Activated T-cell treated with anti-CD3 and anti-CD28 coated beads for 4 hours (primary cell): ENCODE measurements at places on chromosomes 7 and 10.

DNA sequence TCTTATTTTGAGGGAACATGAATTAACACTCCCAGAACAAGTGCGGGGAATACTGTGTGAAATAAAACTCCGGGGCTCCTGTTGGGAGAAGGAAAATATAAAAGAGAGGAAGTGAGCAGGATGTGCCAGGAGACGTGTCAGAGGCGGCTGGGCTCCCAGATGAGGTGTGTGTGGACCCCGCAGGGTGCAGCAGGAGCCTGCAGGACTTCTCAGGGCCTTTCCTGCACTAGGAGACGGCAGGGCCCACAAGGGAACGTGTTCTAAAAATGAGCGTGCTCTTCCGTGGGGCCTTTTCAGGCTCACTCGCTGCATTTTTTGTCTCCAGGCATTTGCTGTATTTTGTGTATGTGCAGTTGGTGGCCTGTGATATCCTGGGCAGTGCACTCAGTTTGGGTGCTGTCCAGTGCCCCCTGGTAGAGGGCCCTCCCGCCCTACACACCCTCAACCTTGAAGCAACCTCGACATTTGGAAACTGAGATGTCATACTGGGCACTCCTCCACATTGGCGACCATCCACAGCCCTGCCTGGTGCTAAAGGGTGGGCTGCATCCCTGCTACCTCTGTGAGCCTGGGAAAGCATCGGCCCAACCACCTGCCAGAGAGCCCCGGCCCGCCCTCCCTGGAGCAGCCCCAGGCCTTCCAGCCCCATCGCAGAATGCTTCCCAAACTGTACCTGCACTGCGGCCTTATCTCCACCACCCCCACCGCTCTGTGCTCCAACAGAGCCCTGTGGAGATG is 35.2 kb upstream of the EN2 start:
- DNase-seq: no peak

DNA sequence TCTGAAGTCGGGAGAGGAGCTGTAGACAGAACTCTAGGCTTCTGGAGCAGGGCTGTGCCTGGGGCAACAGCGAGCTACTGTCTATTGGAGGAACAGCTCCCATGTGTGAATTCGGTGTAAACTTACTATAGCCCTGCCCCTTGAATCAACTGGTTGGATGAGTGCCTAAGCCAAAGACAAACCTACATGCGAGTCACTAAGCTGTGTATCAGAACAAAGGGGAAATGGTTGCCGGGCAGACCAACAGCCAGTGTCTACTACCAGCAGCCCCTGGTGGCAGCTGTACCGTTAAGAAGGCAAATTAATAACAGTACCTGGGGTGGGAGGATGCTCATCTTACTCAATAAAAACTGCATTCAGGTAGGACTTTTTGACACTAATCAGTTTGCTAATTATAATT is 343.6 kb downstream of the ACTR3B start:
- DNase-seq: no peak

- peak; percentile 72 for DNase-seq
Measured at GRCh38 chr7:50359995-50360925, 55.7 kb downstream of the IKZF1 start.

DNA sequence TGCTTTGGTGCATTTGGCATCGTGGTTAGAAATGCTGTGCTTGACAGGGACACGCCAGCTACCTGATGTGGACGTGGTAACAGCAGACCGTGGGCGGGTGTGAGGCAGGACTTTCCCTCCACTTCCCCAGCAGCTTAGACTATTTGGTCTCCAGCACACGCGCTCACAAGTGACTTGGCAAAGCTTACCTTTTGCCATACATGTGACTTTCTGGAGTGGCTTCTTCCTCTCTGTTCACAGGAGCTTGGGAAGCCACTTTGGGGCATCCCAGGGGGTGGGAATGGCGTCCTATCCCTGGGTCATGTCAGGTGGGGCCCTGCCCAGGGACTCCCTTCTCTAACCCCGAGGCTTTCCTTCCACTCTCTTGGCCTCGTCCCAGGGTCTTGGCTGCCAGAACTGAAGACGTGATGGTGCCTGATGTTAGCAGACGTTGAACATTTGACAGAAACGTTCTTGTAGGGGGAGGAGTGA is 228.7 kb upstream of the KLF6 start:
- no peak for DNase-seq

DNA sequence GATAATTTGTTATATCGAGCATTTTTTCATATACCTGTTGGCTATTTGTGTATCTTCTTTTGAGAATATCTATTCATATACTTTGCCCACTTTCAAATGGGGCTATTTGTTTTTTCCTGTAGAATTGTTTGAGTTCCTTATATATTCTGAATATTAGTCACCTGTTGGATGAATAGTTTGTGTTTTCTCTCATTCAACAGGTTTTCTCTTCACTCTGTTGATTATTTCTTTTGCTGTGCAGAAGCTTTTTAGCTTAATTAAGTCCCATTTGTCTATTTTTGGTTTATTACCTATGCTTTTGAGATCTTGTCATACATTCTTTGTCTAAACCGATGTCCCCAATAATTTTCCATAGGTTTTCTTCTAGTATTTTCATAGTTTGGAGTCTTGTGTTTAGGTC is 65.3 kb downstream of the VTI1A start:
- DNase-seq: no peak

DNA sequence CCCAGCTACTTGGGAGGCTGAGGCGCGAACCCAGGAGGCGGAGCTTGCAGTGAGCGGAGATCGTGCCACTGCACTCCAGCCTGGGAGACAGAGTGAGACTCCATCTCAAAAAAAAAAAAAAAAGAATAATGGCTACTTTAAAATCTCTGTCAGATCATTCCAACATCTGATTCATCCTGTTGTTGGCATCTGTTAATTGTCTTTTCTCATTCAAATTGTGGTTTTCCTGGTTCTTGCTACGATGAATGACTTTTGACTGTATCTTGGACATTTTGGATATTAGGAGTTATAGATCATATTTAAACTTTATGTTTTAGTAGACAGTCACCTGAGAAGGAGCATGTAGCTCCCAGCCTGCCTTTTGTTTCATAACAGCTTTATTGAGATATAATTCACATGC is 8.5 kb downstream of the TPST1 start:
- DNase-seq: no peak

GRCh38 chr7:82615527-82615926 is 171.9 kb upstream of the CACNA2D1 start:
- no peak for DNase-seq

DNA sequence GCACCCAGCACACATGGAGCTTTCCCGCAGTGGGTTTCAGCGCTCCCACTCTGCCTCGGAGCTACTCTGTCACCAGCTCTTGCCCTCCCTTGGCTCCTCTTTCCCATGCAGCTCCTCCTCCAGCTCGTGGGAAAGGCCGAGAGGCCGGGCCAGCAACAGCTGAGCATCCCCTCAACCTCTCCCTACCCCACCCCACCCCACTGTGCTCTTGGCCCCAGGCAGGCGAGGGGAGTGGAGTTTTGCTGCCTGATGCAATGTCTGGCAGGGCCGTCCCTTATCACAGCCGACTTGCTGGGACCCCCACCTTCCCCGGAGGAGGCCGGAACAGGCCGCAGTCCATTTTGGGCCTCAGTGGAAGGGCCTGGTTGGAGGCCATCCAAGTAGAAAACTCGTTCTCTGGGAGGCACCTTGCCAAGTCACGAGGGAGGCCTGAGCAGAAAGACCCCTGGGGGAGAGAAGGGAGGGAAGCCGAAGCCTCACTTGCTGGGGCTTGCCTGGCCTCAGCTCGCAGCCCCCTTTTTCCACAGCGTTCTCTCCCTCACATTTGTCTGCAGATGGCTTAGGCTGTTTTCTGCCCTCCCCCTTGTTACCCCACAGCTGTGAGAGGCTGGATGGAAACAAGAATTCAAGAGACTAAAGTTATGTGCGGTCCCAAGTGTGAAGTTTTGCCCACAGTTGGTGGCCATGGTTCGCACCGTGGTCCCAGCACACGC is 35.3 kb downstream of the CHST3 start:
- DNase-seq: no peak

GRCh38 chr10:127186813-127187212 is 9.6 kb downstream of the INSYN2A start:
- DNase-seq: no peak

DNA sequence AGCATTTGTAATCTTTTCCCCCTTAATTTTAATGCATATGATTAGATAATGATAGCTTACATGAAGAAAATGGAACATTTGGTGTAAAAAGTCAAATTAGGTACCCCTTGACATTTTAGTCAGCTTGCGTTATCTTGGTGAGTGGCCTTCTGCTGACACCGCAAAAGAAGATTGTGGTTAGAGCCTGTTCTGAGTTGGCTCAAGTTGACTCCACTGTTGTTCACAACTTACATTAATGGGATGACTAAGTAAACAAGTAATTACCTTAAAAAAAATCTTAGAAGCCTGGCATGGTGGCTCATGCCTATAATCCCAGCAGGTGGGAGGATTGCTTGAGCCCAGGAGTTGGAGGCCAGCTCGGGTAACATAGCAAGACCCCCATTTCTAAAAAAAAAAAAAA is 24.2 kb downstream of the TRRAP start:
- DNase-seq: no peak

DNA sequence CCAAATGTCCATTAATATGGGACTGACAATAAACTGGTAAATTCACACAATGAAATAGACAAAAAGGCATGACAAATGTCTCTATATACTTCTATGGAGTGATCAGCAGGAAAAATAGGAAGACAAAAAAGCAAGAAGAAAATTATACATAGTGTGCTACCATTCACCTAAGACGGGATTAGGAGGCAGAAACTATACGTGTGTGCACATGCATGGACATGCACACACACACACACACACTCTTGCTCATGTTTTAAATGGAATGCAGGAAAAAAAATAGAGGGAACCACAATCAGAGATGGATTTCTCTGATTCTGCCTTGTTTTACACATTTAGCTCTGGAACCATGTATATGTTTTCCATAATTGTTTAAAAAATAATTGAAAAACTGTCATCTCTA is 119.0 kb downstream of the ZFAND4 start:
- DNase-seq: no peak

DNA sequence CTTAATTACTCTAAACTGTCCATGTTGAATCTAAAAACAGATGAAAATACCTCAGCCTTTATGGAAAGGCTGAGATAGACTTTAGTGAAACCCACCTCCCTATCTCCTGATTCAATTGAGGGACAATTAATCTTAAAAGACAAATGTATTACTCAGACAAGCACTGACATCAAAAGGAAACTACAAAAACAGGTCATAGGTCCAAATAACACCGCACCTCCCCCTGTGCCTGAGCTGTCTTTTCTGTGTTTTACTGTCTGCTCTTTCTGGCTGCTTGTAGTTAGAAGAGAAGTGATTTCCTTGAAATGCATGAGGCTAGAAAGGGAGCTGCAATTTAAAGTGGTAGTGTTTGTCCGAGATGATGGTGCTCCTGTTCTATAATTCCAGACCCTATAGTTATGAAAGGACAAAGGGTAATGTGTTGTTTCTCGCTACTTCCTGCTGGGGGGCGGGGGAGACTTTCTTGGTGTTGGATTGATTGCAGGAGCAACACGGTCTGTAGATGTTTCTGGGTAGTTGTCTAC is 16.0 kb downstream of the AKR1C8 start:
- DNase-seq: no peak

DNA sequence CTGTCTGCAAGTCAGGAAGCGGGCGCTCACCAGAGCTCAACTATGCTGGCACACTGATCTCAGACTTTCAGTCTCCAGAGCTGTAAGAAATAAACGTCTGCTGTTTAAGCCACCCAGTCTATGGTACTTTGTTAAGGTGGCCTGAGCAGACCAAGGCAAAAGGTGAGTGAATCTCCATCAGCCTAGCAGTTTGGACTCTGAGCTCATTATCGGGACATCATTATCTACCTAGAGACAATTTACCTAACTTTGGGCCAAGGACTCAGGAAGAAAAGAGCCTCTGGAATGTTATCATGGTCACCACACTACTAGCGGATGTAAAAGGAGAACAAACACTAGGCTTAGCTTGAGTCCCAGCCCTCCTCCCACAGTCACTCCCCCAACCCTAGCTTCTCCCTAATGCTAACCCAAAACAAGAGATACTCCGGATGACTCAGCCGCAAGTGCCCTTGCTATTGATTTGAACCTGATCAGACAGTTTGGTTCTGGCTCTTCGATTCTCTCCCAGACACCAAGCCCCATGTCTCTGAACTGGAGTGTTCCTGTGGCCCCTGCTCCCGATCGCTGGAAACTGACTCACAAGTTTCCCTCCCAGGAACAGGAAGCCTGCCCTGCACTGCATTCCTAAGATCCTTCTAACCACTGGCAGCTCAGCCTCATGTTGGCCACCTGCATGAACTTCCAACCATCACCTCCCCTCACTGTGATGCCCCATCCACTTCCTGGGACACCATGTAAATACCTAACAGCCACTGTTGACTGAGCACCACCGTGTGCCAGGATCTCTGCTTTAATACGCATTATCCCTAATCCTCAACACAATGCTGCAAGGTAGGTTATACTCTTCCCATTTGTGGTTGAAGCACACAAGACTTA is 34.5 kb downstream of the CREB3L2 start:
- DNase-seq: no peak

DNA sequence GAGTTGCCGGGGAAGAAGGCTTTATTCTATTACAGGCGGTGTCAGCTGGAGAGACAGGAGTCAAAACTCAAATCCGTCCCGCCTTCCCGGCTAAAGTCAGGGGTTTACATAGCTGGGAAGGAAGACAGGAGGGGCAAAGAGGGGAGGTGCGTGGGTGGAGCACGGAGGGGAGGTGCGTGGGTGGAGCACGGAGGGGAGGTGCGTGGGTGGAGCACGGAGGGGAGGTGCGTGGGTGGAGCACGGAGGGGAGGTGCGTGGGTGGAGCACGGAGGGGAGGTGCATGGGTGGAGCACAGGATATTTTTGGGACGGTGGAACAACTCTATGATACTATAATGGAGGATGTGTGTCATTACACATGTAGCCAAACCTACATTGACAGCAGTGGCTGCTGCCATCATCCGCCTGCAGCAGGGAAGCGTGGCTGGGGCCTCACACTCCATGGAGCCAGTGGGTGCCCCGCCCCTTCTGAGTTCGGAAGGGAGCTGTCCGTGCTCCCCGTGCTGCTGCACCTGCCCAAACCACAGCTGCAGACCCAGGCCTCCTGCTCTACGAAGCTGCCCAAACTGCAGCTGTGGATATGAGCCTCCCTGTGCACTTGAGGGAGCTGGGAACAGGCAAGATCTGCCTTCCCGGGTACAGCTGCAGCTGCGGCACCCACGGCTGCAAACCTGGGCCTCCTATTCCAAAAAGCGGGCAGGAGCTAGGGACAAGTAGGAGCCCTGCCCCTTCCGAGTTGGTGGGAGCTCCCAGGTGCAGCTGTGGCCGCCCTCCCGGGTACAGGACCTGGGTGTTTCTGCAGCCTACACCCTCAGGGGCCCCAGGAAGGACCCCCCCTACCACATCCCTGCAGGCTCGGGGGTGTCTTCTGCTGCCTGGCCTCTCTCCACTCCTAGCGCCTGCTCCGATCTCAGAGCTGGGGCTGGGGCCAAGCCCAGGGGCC is 119.4 kb downstream of the DYNC2I1 start:
- peak; percentile 17 for DNase-seq

DNA sequence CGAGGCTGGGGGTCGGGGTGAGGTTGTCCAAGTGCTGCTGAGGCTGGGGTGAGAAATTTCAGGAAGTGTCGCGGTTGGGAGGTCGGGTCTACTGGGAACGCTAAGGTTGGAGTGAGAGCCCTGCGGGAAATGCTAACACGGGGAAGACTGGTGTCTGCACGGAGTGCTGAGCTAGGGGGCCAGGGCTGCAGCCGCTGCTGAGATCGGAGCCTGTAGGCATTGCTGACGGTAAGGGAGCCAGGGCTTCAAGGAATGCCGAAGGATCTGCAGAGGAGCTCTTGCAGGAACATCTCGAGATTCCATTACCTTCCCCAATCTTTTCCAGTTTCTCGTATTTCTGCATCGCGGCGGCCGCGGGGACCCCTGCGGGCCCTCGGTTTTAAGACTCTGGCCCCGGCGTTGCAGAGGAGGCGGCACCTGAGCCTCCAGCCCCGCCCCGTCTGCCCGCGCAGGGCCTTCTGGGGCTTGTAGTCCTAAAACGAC is at the start of gene CDK5:
CDK5 (minus strand) TSS at position 392 of the 483 bp plus-strand sequence; CDS start at position 343, 49 bp downstream.
- no peak for DNase-seq
